ENCODE measurements at places on chromosomes 7 and 10. TPM values are rescaled to one million over a fixed set of nuclear protein-coding genes. Genes with fewer than 3 reads are reported as not detected.

Gene TIMM23B
- total RNA-seq = 18.0 TPM

Gene IL6
- total RNA-seq = 2.4 TPM

Gene RADIL
- 5.0 TPM for total RNA-seq

Gene TRPV5
- total RNA-seq = not detected

Gene SYT15B
- 2.9 TPM for total RNA-seq

Gene ERVW-1
- not detected for total RNA-seq

Gene NPC1L1
- 0.23 TPM for total RNA-seq

Gene VWC2
- total RNA-seq = 0.10 TPM

Gene GNGT1
- not detected for total RNA-seq

Gene ADAM12
- 2.2 TPM for total RNA-seq

Gene THSD7A
- 7.0 TPM for total RNA-seq

Gene CHCHD2
- total RNA-seq = 263 TPM

Gene PDE1C
- 51.3 TPM for total RNA-seq

Gene GATA3
- 0.97 TPM for total RNA-seq

All from posterior vena cava (tissue), 2 donors.